NCI-H2081 treated with DMSO at 0.1 percent for 48 hours (cell line): ENCODE measurements at places on chromosomes 3 and 15.

- DNase-seq: no peak
Observed at GRCh38 chr3:150073031-150073430, 102.3 kb upstream of the PFN2 start.

DNA sequence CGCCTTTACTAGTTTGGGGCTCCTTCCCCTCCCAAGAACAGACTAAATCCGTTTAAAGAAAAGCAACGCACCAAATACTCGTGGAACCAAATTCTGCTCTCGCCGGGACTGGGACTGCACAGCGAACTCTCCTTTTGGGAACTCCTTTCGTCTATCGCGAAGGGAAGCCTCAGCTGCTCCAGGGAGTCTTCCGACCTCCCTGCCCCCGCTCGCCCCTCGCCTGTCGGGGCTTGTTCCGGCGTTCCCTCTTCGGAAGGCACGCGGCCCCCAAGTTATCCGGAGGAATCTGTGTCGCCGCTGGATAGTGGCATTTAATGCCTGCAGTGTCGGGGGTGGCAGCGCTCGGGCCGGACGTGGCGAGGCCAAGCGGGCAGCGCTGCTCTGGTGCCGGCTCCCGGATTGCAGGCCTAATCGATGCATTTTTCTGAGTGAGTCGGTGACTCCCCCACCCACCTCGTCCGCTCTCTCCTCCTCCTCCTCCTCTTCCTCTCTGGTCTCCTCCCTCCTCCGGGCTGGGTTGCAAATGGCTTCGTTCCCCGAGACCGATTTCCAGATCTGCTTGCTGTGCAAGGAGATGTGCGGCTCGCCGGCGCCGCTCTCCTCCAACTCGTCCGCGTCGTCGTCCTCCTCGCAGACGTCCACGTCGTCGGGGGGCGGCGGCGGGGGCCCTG is at the start of gene TRIM71:
TRIM71 (plus strand) TSS at position 440 of the 671 bp plus-strand sequence; CDS start at position 524, 84 bp downstream.
- no peak for DNase-seq

DNA sequence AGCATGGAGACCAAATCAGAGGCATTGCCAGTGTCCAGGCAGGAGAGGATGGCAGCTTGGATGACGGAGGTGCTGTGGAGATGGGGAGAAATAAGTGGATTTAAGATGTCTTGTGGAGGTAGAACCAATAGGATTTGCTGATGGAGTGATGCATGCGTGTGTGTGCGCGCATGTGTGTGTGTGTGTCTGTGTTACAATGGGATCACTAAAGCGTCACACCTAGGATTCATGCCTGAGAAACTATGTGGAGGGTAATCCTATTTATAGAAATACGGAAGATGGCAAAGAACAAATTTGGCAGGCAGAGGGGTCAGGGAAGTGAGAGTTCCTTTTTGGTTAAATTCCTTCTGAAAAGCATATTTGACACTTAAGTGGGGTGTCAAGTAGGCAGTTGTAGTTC is 64.8 kb upstream of the ARL8B start:
- DNase-seq: no peak

DNA sequence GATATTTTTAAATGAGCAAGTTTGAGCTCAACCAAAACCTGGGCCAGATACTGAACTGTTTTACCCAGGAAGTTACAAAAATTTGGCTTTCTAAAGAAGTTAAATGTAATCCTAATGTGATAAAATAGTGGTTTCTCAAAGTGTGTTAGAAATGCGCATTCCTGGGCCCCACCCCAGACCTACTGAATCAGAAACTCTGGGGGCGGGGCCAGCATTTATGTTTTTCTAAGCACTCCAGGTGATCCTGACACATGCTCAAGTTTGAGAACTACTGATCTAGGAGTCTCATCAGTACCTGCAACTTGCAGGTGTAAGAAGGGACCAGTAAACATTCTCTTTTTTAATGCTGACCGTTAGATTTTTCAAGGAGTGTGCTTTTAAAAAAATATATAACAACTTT is 190.6 kb downstream of the VPS13C start:
- no peak for DNase-seq

DNA sequence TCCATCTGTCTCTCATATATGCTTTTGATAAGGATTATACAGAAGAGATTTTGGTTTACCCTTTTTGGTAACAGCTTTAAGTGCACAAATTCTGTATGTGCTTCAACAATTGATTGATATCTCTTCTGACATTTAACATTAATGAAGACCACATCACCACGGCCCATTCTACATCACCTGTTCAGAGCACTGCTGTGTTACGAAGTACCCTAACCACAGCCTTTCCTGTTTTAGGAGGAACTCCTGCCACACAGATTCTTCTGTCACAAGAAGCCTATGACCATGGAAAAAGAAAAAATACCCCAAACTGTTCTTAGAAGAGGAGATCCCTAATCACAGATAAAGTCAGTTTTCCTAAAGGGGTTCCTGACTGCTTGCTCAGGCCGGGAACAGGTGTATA is 170.1 kb downstream of the NSUN3 start:
- DNase-seq: no peak

DNA sequence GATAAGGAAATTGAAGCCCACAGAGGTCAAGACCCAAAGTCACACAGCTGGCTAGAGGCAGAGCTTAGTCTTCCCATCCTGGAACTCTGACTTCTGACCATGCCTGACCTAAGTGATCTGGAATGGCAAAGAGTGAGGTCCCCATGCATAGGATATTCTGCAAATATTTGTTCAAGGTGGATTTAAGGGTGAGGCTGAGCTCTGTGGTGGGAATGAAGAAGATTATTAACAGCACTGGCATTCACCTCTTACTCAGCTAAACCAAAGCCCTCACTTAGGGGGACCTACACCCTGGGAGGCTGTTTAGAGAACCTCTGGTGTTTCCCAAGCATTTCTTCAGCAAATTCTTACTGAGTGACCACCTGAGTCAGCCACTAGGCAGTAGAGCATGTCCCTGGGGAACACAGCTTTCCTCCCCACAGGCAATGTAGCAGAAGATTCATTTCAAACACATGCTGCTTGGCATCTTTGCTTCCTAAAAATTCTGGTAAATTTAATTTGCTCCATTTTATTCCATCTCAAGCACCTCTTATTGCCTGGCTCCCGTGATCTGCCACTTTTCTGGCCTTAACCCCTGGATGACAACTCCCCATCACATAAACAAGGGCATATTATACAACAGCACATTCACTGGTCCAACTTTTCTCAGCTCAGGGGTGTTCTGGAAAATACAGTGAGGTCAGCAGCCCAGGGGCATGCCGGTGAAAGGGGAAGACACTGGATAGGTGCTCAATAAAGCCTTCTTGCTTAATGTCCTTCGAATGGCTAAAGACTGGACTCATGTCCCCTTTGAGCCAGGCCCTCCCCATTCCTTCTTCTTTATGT is 176.0 kb downstream of the ABHD5 start:
- DNase-seq: no peak

GRCh38 chr15:100346866-100347512 is 5.2 kb upstream of the ADAMTS17 start:
- no peak for DNase-seq

DNA sequence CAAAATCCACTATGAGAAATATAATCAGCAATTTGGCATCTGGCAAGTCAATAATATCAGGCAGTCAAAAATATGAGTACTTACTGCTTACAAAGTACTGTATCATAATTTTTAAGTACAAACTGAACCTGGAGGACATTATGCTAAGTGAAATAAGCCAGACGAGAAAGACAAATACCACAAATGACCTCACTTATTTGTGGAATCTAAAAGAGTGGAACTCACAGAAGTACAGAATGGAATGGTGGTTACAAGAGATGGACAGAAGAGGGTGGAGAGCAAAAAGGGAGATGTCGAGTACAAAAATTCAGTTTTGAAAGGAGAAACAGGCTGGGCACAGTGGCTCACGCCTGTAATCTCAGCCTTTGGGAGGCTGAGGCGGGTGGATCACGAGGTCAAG is 12.4 kb downstream of the PCYT1A start:
- DNase-seq: no peak

GRCh38 chr3:138786788-138787271 is 47.9 kb downstream of the PIK3CB start:
- DNase-seq: no peak

GRCh38 chr3:10487988-10488633 is 17.3 kb downstream of the ATP2B2 start:
- no peak for DNase-seq

GRCh38 chr3:16362770-16363169 is 97.8 kb downstream of the OXNAD1 start:
- DNase-seq: no peak

- no peak for DNase-seq
Observed at GRCh38 chr3:68006646-68007045, 352.2 kb upstream of the SUCLG2 start.

- no peak for DNase-seq
Observed at GRCh38 chr3:31980530-31981205, 394 bp downstream of the OSBPL10 start.

DNA sequence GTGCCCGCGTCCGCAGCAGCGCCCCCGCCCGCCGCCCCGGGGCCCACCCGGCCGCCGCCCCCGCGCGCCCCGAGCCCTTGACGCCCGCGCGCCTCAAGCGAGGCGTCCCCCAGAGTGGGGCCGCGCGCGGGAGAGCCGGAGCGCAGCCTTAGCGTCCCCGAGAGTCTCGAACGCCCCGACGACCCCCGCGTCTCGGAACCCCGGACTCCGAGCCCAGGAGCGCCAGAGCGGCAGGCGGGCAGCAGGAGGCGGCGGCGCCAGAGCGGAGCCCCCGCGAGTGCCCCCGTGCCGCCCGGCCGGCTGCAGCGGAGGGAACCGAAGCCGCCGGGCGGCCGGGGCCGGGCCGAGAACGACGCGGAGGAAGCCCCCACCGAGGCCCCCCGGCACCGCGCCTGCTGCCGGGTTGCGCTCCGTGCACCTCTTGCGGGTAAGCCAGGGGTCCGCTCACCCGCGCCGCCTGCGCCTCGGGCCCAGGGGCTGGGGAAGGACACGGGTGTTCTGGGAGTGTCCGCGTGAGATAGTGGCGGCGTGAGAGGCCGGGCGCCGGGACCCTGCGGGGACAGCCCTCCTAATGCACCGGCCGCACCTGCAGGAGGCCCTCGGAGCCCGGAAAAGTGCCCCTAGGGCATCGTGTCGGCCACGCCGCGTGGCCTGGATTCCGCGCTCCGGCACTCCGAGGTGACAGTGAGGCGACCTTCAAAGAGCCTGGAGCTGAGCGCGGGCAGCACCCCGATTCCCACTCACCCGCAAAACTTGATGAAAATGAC is 52.0 kb upstream of the ULK4 start:
- no peak for DNase-seq

- DNase-seq: no peak
Observed at GRCh38 chr15:35246451-35246850, 161.4 kb upstream of the NANOGP8 start.

DNA sequence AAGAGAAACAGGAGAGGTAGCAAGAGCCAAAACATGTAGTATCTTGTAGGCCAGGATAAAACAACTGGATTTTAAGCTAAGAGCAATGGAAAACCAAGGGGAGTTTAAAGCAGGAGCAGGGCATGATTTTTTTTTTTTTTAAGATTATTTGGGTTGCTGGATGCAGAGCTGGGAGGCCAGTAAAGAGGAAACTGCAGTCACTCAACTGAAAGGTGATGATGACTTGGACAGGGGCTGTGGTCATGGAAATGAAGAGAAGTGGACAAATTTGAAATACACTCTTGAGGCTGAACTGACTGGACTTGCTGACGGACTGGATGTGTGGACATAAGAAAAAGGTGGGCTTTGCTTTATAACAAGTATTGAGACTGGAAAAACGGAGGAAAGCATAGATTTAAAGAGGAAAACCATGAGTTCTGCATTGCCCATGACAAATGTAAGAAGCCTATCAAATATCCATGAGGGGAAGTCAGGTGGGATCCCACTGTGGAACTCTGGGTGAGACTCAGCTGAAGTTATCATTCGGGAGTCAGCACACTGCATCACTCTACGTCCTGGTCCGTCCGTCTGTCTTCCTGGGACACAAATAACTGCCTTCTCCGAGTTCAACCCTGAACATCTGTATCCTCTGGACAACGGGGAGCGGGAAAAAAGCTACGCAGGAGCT is 688 bp downstream of the XPC start:
- no peak for DNase-seq

- DNase-seq: no peak
Observed at GRCh38 chr3:194572944-194573491, 60.2 kb downstream of the TMEM44 start.

DNA sequence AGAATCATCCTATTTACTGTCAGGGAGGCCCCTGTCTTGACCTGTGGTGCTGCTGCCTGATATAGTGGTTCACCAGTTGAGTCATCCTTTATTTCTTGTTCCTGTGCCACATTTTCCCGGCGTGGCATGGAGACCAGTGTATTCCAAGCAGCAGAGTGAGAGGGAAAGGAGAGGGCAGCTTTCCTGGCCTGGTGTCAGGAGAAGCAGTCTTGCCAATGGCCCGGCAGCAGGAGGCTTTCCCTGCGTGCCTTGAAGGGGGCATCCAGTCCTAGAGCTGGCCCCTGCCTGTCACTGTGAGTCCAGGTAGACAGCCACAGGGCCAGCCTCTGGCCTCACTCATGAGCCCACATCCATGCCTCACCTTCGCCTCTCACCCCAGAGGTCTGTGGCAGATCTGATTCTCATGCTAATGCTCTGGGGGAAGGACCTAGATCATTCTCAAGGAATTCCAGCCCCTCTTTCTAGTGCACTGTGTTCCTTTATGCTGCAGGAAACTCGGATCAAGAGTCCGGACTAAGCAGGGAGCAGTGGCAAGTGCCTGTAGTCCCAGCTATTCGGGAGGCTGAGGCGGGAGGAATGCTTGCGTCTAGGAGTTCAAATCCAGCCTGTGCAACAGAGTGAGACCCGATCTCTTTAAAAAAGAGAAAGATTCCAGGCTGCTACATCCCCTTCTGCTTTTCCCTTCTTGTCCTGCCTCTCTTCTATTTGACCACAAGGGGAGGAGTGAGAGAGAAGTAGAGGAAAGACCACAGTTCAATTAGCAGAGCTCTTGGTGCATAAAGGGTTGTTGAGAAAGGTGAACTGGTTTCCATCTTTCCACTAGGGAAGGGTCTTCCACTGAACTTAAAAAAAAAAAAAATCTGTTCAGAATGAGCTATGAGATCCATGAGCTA is 66.8 kb upstream of the HACD2 start:
- DNase-seq: no peak

- no peak for DNase-seq
Observed at GRCh38 chr3:140443073-140443472, 234.8 kb upstream of the TRIM42 start.

DNA sequence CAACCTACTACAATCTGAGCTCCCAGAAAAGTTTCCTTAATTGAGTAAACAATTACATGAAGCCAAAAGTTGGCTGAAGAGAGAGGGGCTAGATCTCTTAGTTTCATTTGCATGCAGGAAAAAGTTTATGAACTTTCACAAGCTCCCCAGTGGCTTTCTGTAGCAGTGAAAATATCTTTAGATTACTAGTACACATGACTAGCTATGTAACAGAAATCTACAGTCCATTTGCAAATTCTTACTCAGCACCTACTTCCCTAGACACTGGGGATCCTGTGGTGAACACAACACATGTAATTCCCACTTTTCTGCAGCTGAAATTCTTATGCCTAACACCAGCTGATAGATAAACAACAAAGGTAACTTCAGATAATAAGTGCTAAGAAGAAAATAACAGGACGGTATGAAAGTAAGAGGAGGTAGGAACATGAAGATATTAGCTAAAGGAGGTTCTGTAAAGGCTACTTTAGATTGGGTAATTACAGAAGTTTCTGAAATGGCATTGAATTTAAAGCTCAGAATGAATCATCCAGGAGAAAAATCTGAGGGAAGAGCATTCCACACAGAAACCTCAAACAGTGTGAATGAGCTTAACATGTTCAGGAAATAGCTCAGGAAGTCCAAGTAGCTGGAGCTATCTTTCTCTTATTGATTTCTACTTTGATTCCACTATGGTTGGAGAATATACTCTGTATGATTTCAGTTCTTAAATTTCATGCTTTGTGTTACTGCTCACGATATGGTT is 204.8 kb downstream of the MAGI1 start:
- no peak for DNase-seq
